ENCODE measurements at places on chromosomes 3 and 15. TPM values are rescaled to one million over a fixed set of nuclear protein-coding genes. Genes with fewer than 3 reads are reported as not detected.

Gene TRIM71
- total RNA-seq: not detected

Gene HACL1
- total RNA-seq: 12.2 TPM

Gene ATP13A5
- total RNA-seq: not detected

Gene ONECUT1
- total RNA-seq: not detected

Gene PLXNA1
- total RNA-seq: 34.7 TPM

Gene CLDN18
- not detected for total RNA-seq

Gene CEP19
- total RNA-seq: 3.2 TPM

Gene LRRIQ4
- not detected for total RNA-seq

Gene LRRC34
- total RNA-seq: 4.6 TPM

Gene DNAH12
- total RNA-seq: 0.20 TPM

Gene ISLR2
- not detected for total RNA-seq

Gene TMEM207
- total RNA-seq: not detected

Gene SYNPR
- total RNA-seq: not detected

Gene OR4F6
- total RNA-seq: not detected

Gene TIGIT
- not detected for total RNA-seq

Gene MAP6D1
- 2.7 TPM for total RNA-seq

Gene PAK6
- not detected for total RNA-seq

All from cardiac ventricle fibroblast (primary cell).